Fibroblast of upper back skin (primary cell): ENCODE measurements at places on chromosomes 16 and 17.

DNA sequence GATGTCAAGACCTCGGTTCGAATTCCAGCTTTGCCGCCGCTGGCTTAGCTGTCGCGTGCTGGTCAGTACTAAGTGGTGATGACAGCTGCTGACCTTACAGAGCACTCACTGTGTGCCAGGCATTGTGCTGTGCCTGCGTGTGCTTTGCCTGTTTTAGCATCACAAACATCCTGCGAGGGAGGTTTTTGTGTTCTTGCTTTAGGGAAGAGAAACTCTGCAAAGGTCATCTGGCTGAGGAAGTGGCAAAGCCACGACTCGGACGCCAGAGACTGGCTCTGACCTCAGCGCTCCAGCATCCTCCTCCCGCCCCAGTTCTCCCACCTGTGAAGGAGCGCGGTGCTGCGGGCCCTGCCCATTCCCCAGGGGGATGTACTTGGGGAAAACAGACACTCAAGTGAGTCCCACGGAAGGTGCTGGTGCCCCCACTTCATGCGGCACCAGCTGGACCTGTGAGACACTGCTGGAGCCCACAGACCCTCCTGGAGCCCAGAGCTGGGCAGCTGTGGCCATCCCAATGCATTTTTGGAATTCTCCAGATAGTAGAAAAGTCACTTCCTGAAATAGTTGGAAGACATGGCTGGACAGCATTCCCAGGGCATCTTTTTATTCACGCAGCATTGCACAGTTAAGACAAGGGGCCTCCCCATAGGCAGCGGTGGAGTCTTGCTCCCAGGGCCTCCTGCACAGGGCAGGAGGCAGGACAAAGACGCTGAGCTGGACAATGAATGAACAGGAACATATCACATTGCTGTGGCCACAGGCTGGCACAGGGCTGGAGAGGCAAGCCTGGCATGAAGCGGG lies 20.0 kb upstream of the HERPUD1 start:
- DNase-seq: peak; percentile 71

DNA sequence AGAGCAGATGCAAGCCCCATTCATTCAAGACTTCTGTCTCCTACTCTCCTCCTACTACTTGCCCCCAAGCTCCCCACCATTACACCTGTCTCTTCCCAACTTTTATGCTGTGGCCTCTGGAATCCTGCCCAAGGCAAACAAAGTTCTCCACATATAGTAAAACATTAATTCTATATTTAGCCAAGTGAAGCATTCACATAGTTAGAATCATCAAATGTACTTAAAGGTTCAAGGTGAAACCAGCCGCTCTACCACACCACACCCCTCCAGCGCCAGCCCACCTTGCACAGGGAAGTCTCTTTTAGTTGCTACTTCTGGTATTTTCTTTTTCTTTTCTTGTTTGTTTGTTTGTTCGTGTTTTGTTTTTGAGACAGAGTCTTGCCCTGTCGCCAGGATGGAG lies 25.4 kb upstream of the GUCY2D start:
- DNase-seq: no peak

DNA sequence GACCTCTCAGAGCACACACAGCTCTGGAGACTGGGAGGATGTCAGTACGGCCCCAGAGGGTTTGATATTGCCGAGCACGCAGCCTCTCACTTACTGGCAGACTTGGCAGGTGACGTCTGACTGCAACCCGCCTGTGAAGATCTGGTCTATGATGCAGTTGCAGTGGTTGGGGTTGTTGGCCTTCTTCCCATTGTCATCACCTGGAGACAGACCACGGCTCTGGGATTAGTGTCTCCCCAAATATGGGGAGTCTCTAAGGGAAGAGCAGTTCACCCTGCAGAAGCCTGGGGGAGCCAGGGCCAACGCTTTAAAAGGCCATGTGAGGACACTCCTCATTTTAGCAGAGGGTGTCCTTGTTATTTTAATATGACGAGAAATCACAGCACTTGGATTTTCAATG lies 30.1 kb downstream of the USP22 start:
- DNase-seq: no peak

GRCh38 chr17:57595947-57596695 lies 149.0 kb downstream of the CCDC182 start:
- DNase-seq: no peak

DNA sequence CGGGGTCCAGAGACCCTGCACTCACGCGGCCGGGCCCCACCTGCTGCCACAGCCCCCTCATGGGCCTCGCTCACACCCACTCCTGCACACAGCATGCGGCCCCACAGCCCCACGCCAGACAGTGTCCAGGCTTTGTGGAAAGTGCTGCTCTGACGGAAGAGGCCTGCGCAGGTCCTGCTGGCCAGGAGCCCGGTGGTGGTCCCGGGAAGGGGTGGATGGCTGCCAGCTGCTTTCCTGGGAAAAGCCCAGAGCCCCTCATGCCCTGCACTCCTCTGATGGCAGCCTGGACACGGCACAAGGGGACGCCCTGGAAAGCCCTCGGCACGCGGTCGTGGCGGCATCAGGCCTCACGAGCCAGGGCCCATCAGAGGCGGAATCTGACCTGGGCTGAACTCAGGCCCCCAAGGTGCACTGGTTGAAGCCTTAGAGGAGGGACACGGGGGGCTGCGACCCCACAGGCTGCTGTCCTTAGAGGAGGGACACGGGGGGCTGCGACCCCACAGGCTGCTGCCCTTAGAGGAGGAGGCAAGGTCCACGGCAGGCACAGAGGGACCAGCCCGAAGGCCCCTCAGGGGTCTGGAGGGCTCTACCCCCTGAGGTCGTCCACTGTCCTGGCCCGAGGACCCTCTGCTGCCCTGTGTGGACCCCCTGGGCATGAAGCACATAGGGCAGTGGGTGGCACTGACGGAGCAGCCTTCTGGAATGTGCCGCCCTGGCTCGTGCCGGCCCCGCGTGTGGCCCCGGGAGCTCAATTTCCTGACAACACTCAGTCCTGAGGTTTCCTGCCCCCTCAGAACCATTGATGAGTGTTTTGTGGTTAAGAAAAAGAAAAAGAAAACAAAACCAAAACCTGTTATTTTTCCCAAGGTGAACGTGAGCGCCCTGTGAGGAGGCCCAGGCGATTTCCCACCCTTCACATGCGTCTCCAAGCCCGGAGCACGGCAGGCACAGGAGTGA lies 22.1 kb downstream of the SOX8 start:
- DNase-seq: no peak

GRCh38 chr17:45689451-45689850 lies 94.7 kb upstream of the CRHR1 start:
- no peak for DNase-seq

- DNase-seq: no peak
Observed at GRCh38 chr17:31425282-31426040, 34.0 kb downstream of the RAB11FIP4 start.

- peak; percentile 67 for DNase-seq
Observed at GRCh38 chr17:57622683-57623433, 122.2 kb downstream of the CCDC182 start.

DNA sequence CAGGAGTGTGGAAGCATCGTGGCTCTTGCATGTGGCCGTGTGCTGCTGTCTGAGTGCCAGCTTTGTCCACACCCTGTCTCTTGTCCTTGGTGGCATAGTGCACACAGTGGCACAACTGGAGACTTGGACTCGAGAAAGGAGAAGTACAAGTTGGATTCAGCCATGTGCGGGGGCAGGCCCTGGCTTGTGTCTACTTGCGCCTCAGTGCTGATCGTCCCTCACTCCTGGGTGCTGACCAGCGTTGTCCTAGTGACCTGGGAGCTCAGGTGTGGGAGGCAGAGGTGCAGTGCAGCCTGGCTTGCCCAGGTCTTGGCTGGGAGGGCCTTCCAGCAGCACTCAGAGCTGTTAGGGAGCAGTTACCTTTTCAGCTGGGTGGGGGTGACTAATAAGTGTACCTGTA lies 20.6 kb downstream of the MPRIP start:
- no peak for DNase-seq

- no peak for DNase-seq
Observed at GRCh38 chr17:2939714-2940351, 123.6 kb downstream of the OR1D5 start.

DNA sequence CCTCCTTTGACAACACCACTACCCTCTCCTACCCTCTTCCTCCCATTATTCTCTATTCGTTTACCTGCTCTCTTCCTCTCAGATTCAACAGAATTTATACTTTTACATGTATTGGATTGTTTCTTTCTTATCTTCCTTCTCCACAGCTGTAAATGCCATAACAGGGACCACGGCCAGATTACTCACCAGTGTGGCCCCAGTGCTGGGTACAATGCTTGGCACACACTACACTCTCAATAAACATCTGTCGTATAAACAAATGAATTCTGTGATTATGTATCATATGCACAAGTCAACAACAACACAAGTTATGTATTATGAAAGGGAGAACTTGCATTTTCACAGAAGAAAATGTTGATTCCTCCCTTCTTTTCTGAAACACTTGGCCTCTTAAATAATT lies 20.0 kb downstream of the AARSD1 start:
- no peak for DNase-seq

DNA sequence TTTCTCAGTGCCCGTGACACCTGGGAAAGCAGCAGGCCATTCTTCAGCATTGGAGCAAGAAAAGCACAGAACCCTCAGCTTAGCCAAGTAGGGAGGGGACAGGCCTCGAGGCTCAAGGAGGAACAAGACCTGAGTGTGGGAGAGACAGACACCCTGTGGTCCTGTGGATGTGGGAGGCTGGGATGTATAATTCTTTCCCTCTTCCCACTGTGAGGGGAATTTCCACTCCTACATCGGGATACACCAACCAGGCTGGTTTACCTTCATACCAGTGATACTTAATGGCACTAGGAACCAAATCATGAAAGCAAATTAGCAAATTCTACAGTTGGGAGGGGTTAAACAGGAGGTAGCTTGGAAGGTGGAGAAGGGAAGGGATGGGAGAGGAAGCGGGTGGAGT lies 41.7 kb downstream of the LYRM1 start:
- no peak for DNase-seq

GRCh38 chr16:59213952-59214351 lies 479.8 kb upstream of the GOT2 start:
- peak; percentile 28 for DNase-seq

DNA sequence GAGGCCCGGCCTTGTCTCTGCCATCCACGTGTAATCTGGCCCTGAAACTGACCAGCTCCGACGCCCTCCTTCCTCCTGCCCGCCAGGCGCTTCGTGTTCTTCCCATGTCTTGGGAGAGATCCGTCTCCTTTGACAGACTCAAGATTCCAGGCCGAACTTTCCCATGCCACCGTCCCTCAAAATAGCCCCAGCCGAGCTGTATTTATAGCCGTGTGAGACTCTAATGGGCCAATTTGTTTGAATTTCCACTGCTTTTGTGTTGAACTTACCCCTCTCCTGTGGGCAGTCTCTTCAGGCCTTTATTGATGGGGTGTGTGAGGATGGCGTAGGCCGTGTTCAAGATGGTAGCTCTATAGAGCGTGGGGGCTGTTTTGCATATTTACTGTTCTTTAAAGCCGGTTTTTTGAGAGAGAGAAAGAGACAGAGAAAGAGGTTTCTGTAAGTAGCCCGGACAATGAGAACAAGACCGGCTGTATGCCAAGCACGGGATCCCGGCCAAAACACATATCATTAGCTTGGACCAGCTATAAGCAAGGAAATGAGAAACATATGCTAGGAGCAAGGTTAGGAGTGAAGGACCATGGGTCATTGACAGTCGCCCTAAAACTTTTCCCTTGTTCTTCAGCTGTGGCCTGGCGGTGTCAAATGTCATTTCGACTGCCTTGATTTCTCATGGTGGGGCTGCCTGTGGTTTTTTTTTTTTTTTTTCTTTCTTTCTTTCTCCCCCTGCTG lies 124.5 kb upstream of the ZFHX3 start:
- peak; percentile 96 for DNase-seq

DNA sequence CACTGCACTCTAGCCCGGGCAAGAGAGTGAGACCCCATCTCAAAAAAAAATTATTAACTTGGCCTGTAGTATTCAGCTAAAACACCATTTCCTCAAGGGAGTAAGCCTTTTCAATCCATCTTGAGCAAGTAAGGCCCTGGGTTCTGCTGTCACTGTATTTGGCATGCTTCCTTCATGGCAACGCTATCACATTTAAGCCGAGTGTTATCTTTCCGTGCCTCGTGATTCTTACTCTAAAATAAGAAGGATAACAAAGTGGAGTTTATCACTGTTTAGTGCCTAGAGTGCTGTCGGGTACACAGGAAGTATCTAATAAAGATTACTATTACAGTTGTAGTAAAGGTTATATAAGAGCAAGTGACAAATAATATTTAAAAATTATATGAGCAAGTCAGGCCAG lies 8.8 kb downstream of the VPS53 start:
- no peak for DNase-seq

GRCh38 chr16:23195366-23195978 lies 12.9 kb downstream of the SCNN1G start:
- DNase-seq: no peak

- peak; percentile 52 for DNase-seq
Observed at GRCh38 chr17:45230787-45231480, 9.2 kb downstream of the FMNL1 start.

GRCh38 chr17:81003711-81004475 lies 12.3 kb downstream of the CHMP6 start:
- no peak for DNase-seq

DNA sequence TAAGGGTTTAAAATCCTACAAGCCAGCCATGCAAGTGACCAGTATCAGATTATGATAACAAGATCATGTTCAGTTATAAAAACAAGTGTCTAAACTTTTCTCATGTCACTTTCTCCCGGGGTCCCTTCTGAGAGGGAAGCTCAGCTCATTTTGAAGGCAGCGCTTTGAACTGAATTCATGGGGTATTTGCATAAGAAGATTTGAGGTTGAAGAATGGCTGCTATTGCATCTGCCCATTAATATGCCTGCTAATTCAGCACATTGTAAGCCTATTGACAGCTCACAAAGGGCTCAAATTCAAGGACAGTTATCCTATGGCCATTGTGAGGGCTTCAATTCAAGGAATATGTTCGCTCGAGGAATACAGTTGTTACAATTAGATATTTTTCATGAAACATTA lies 290.2 kb upstream of the IRX3 start:
- DNase-seq: no peak

- peak; percentile 9 for DNase-seq
Observed at GRCh38 chr17:30278032-30278431, 13.7 kb downstream of the BLMH start.

- DNase-seq: no peak
Observed at GRCh38 chr17:55344514-55344997, 77.1 kb downstream of the MMD start.

- no peak for DNase-seq
Observed at GRCh38 chr16:2086106-2086742, 38.4 kb downstream of the TSC2 start.

- DNase-seq: no peak
Observed at GRCh38 chr17:57327176-57327970, 71.0 kb downstream of the MSI2 start.

- peak; percentile 68 for DNase-seq
Observed at GRCh38 chr17:50199211-50199802, 2.1 kb downstream of the COL1A1 start.

GRCh38 chr16:72621651-72622050 lies 426.3 kb downstream of the ZFHX3 start:
- peak; percentile 34 for DNase-seq

DNA sequence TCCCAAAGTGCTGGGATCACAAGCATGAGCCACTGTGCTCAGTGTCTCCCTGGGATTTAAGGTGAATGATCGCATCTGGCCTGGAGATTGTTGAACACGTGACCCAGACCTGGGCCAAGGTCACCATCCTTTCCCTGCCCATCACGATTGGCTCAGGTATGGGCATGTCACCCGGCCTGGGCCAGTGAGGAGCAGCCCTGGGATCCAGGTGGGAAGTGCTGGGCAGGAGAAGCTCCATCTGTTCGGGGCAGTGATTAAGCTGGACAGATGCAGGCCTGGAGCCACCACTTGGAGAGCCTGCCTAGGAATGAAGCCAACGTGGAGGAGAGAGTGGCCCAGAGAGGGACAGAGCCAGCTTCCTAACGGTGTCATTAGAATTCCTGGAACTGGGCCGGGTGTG lies 6.8 kb downstream of the LAT start:
- no peak for DNase-seq

GRCh38 chr16:84332975-84333684 lies 35.2 kb upstream of the ATP2C2 start:
- no peak for DNase-seq
